Fibroblast of lung (primary cell): ENCODE measurements at places on chromosomes 7 and 10. TPM values are rescaled to one million over a fixed set of nuclear protein-coding genes. Genes with fewer than 3 reads are reported as not detected.

DNA sequence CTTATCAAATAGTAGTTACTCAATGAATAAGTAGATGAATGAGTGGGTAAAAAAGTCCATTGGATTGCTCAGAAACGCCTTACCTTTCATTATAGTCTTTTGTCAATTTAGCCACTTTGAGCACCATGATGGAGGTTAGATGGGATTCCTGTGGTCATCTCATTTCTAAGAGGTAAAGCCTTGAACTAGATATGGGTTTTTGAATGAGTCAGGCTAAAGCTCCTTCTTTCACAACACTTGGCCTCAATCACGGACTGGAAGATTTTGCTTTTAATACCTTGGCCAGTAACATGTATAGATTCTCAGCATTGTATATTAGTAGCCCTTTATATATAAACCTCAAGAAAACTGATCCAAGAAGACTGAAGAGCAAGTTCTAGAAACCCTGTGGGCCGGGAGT, 99.7 kb upstream of the CCDC6 start:
- H3K27me3 ChIP-seq, result no peaks in the 10 kb centered on the region
- DNase-seq, result peak; percentile 57
- H3K4me3 ChIP-seq, result no peak overlapping the region
- no peak overlapping the region for H3K27ac ChIP-seq
- no peaks in the 10 kb centered on the region for H3K4me1 ChIP-seq

DNA sequence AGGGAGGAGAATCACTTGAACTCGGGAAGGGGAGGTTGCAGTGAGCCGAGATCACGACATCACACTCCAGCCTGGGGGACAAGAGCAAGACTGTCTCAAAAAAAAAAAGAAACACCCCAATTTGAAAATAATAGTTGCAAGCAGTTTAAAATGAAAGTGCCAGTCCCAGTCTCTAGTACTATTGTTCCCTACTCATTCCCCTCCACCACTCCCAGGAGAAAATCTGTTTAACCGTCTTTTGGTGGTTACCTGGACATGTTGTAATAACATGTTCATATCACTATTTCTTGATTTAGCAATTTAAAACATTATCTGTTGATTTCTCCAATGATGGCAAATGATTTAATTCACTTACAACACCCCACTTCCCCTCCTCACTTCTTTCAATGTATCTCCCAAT, 44.7 kb downstream of the KIFBP start:
- DNase-seq, result no peak
- no peaks in the 10 kb centered on the region for H3K36me3 ChIP-seq
- no peak overlapping the region for H3K27ac ChIP-seq
- H3K27me3 ChIP-seq, result no peaks in the 10 kb centered on the region

The ZDHHC6 gene
- 34.8 and 37.8 TPM in 2 replicates for polyA plus RNA-seq

The SLC13A1 gene
- not detected in 2 replicates for polyA plus RNA-seq

GRCh38 chr7:297611-298374, 7.8 kb downstream of the FOXL3 start:
- no peaks in the 10 kb centered on the region for H3K27me3 ChIP-seq
- H3K36me3 ChIP-seq, result no peaks in the 10 kb centered on the region
- H3K4me1 ChIP-seq, result no peaks in the 10 kb centered on the region
- no peak for DNase-seq

- H3K4me3 ChIP-seq, result no peak overlapping the region
- H3K27ac ChIP-seq, result no peak overlapping the region
- H3K36me3 ChIP-seq, result no peaks in the 10 kb centered on the region
- H3K4me1 ChIP-seq, result no peaks in the 10 kb centered on the region
These were observed 194.7 kb downstream of the KCND2 start for GRCh38 chr7:120467676-120468075.

The C7orf33 gene
- not detected in 2 replicates for polyA plus RNA-seq

- H3K4me1 ChIP-seq, result no peaks in the 10 kb centered on the region
- no peak overlapping the region for H3K27ac ChIP-seq
- H3K27me3 ChIP-seq, result no peaks in the 10 kb centered on the region
These were observed 306.9 kb upstream of the DGKB start for GRCh38 chr7:15209429-15209828.

DNA sequence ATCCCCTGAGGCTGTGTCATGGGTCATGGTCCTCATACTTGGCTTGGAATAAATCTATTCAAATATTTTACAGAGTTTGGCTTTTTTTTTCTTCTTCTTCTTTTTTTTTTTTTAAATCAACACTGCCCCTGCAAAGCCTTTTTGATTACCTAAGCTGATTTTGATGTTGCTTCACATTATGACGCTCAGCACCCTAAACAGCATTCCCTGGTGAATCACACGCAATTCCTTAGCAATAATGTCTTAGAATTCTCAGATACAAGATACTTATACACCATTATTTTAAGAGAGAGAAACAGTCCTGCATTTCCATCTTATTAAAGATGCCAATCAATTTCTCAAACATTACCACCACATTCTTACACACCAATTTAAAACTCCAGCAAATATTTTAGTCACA, 323.7 kb upstream of the IGFBP3 start:
- H3K36me3 ChIP-seq, result no peaks in the 10 kb centered on the region
- H3K27me3 ChIP-seq, result no peaks in the 10 kb centered on the region
- H3K4me3 ChIP-seq, result no peak overlapping the region
- H3K27ac ChIP-seq, result no peak overlapping the region

The AKR1C3 gene
- polyA plus RNA-seq, result 18.8 and 36.3 TPM in 2 replicates

GRCh38 chr7:84981055-84981976, 205.5 kb downstream of the SEMA3D start:
- no peak overlapping the region for H3K4me3 ChIP-seq
- H3K27me3 ChIP-seq, result no peaks in the 10 kb centered on the region
- no peak overlapping the region for H3K27ac ChIP-seq

The SYT15B gene
- 0.02 and 0.03 TPM in 2 replicates for polyA plus RNA-seq

DNA sequence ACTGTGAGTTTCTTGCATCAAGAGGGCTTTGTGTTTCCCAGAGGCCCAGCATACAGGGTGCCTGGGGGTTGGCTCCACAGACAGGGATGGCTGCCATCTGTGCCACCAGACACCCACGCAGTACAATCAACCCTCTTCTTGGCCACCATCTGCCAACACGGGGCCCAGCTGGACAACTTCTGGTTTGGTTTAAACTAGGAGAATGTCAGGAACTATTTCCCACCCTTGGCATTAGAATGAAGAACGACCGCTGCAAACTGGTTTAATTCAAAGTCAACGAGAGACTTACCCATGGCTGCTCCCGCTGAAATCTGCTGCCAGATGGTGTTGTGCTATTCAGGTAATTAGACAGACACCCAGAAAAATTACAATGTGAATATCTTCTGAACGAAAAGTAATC, 27.8 kb downstream of the NMT2 start:
- DNase-seq, result no peak
- no peak overlapping the region for H3K27ac ChIP-seq
- H3K36me3 ChIP-seq, result peaks cover 2% of the 10 kb centered on the region
- no peak overlapping the region for H3K4me3 ChIP-seq

- no peaks in the 10 kb centered on the region for H3K4me1 ChIP-seq
- DNase-seq, result no peak
- no peak overlapping the region for H3K27ac ChIP-seq
- no peaks in the 10 kb centered on the region for H3K36me3 ChIP-seq
These were observed 211.7 kb upstream of the KLF6 start for GRCh38 chr10:3996697-3997096.

- H3K4me3 ChIP-seq, result no peak overlapping the region
- H3K4me1 ChIP-seq, result no peaks in the 10 kb centered on the region
- peak; percentile 21 for DNase-seq
- H3K27ac ChIP-seq, result no peak overlapping the region
- H3K27me3 ChIP-seq, result no peaks in the 10 kb centered on the region
These were observed 15.8 kb downstream of the KLLN start for GRCh38 chr10:87847550-87847949.

- H3K27me3 ChIP-seq, result no peaks in the 10 kb centered on the region
- peaks cover 19% of the 10 kb centered on the region for H3K4me1 ChIP-seq
- H3K36me3 ChIP-seq, result peaks cover 11% of the 10 kb centered on the region
- peak; percentile 13 for DNase-seq
- H3K4me3 ChIP-seq, result no peak overlapping the region
These were observed 11.5 kb downstream of the TACR2 start for GRCh38 chr10:69405221-69405620.

- no peak overlapping the region for H3K27ac ChIP-seq
- H3K36me3 ChIP-seq, result no peaks in the 10 kb centered on the region
- H3K27me3 ChIP-seq, result no peaks in the 10 kb centered on the region
These were observed 16.2 kb upstream of the BLNK start for GRCh38 chr10:96287392-96288105.

The NUDT13 gene
- polyA plus RNA-seq, result 1.3 and 1.8 TPM in 2 replicates

- H3K27ac ChIP-seq, result peak overlapping the region; percentile 89
- no peaks in the 10 kb centered on the region for H3K27me3 ChIP-seq
- no peaks in the 10 kb centered on the region for H3K36me3 ChIP-seq
- no peaks in the 10 kb centered on the region for H3K4me1 ChIP-seq
These were observed 380 bp upstream of the AGBL3 start for GRCh38 chr7:134985894-134986362.

DNA sequence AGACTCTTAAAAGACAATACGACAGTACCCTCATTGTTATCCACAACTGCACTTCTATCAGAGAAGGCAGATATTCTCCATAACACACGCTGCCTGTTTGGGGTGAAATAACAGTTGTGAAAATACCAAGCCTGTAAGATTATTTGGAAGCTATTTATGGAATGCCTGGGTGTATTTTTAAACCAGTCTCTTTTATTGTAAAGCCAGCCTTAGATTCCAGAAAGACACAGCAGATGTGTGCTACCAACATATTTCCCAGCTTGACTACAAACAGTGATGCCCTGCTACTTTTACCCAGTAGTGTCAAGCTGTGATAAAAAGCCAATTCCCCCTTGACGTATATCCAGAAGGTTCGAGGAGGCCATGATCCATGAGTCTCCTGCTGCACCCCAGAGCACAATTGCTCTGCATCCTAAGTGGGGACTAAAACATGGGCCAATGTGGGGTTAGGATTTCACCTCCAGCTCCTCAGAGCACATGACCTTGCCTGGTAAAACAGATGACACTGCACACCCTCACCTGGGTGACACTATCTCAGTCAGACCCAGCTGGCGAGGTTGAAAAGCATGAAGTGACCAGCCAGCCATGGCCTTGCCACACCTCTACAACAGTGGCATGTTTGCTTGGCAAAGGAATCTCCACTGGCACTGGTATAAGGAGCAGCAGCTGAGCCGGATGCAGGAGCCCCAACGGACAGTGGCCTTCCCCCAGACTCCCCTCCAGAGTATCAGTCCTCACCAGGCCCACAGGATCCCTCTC, 62.2 kb downstream of the GFRA1 start:
- H3K27me3 ChIP-seq, result no peaks in the 10 kb centered on the region
- H3K36me3 ChIP-seq, result no peaks in the 10 kb centered on the region
- H3K4me3 ChIP-seq, result no peak overlapping the region
- peak overlapping the region; percentile 13 for H3K27ac ChIP-seq
